Activated T-cell treated with anti-CD3 and anti-CD28 coated beads, Interleukin-2, amount 50 U/mL, for 72 hours (primary cell): ENCODE measurements at places on chromosomes 4 and X. TPM values are rescaled to one million over a fixed set of nuclear protein-coding genes. Genes with fewer than 3 reads are reported as not detected.

Gene AFP
- total RNA-seq: not detected

Gene TLR1
- total RNA-seq: 3.2 TPM

Gene SCD5
- 1.5 TPM for total RNA-seq

Gene ZMAT1
- 7.8 TPM for total RNA-seq

Gene SSX2B
- total RNA-seq: not detected

Gene TACR3
- total RNA-seq: not detected

Gene CORIN
- 0.25 TPM for total RNA-seq

Gene ARMCX5
- total RNA-seq: 11.5 TPM

Gene QDPR
- 22.6 TPM for total RNA-seq

Gene AMBN
- not detected for total RNA-seq
